ENCODE measurements at places on chromosomes 6 and 20.
A peak's percentile ranks its signal among the peaks of the same experiment; 100 is the strongest.

DNA sequence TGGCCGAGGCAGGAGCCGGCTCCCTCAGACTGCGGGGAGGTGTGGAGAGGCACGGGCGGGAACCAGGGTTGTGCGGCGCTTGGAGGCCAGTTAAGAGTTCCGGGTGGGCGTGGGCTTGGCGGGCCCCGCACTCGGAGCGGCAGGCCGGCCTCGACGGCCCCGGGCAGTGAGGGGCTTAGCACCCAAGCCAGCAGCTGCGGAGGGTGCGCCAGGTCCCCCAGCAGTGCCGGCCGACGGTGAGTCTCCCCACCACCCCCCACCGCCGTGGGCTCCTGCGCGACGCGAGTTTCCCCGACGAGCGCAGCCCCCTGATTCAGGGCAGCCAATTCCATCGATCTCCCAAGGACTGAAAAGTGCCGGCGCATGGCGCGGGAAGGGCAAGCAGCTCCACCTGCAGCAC, 605.4 kb upstream of the SLC35B3 start:
- no peak for DNase-seq

DNA sequence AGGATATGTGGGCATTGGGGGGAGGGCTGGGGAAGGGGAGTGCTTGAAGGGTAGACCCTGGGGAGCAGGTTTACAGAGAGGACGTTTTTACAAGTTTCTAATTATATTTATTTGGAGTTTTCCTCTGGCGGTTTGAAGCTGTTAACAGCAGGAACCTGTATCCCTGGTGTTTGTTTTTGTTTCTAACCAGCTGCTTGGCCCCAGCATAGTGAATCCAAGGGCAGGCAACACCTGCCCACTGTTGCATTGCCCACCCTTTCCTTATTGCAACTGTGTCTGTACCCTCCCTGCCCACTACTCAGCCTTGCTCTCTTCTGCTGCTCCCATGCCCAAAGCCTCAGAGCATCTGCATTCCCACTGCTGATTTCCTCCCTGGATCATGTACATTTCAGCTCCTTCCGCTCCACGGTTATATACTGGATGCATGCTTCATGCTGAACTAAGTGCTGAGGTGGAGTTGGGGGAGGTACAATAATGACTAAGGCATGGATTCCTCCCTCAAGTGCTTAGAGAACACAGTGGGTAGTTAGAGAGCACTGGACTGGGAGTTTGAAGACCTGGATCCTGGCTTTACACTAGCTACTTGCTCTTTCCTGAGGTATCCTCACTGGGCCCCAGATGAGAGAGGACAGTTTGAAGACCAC, 6.0 kb downstream of the SCUBE3 start:
- peak; percentile 57 for DNase-seq

DNA sequence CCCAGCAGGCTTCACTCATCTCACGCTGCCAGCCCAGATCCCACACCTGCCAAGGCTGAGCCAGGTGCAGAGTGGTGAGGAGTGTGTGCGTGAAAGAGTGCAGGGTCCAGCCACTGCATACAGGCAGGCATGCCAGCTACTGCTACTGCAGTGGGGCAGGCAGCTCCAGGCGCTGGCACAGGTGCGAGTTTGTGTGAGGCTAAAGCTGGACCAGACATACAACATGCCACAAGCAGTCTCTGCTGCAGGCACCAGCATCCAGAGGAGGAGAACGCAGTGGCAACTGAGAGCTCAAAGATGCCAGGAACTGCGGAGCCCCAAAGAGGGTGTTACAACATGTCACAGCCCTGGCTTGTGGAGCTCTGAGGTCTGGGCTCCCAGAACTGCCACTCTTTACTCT, 149.8 kb downstream of the EYS start:
- peak; percentile 66 for DNase-seq

DNA sequence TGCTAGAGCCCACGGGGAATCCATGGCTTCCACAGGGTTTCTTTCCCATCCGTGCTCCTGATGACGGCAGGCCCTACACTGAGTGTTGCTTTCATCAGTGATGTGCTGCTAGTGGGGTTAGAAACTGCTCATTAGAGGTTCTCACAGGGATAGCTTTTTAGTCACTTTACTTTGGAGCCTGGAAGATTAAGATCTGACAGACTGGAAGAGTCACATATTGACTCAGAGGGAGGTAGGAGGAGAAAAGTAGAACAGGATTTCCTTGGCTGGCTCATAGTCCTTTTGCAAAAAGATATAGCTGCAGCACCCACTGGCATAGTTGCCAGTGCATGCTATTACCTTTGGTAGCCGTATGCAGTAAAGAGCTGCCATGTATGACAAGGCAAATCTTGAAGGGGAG, 890.3 kb downstream of the C6orf118 start:
- no peak for DNase-seq

- DNase-seq = no peak
Measured at GRCh38 chr20:4067600-4068261, 52.4 kb upstream of the RNF24 start.

GRCh38 chr6:41943456-41943855, 1.8 kb upstream of the CCND3 start:
- no peak for DNase-seq

- no peak for DNase-seq
Measured at GRCh38 chr6:32167154-32167760, 2.9 kb downstream of the EGFL8 start.

DNA sequence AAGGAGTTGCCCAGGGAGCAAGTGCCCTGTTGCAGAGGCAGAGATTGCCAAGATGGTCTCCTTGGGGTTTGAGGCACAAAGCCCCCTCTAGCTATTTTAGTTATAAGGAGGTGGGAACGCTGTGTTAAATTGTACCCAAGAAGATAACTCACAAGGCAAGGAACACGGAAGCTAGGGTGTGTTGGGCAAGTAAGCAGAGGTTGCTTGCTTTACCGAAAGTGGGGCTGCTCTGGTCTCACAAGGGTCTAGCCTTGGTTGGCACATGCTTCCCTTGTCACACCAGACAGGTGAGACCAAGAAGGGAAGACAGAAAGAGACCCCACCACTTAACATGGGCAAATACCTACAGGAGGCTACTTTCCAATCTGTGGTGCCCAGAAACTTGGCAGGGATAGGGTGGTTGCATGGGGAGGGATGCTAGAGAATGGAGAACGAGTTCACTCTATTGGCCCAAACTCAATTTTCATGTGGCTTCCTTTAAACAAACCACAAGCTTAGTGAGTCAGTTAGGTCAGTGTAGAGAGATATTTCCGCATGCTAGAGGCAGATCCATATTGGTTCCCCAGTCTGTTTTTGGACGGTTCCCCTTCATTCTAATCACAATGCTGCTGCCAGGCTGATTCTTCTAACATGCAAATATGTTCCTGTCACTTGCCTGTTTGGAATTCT, 42.4 kb downstream of the PLAGL1 start:
- DNase-seq = no peak

DNA sequence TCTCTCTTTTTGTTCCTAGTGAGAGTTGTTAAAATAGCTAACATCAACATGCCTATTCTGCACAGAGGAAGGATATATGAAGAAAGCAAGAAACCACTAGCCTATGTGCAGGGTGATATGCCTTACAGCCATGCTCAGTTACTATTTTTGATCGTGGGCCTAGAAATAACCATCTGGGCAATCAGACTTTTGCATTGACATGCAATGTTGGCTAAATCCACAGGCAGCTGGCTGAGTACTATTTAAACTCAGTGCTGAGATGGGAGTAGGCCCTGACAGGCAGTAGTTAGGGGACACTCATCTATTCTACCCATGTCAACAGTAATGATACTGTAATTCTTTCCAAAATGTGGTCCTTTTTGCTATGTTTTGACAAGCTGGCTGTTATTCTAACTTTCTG, 89.6 kb downstream of the HDGFL1 start:
- DNase-seq = no peak
